Stimulated activated CD4-positive, alpha-beta T cell treated with anti-CD3 and anti-CD28 coated beads, Interleukin-1b, Interleukin-23, amount 100 ng/mL, for 48 hours (primary cell): ENCODE measurements at places on chromosomes 6 and 20.

- DNase-seq: no peak
Measured at GRCh38 chr6:35496841-35497570, at the start of gene TEAD3. Gene TEAD3, minus strand, starts transcription at chr6:35497079.

GRCh38 chr20:2469991-2470422, 582 bp downstream of the SNRPB start:
- peak; percentile 69 for DNase-seq

GRCh38 chr6:16851758-16852157, 90.5 kb upstream of the ATXN1 start:
- DNase-seq: no peak

DNA sequence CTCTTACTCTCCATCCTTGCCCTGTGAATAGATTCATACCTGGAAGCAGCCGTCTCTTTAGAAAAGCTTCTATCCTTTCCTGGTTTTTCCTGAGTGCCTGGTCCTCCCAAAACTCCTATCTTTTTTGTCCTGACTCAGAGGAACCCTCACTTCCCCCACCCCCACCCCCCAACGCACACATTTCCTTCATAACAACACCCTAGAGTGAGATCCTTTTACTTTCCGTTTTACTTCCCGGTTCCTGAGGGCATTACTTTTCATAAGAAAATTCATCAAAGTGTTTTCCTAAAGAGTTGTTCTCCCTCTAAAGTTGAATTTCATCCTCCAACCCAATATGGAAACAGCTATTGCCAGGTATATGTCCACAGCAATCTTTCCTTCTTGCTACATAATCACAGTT, 327.0 kb downstream of the NRN1 start:
- DNase-seq: no peak

DNA sequence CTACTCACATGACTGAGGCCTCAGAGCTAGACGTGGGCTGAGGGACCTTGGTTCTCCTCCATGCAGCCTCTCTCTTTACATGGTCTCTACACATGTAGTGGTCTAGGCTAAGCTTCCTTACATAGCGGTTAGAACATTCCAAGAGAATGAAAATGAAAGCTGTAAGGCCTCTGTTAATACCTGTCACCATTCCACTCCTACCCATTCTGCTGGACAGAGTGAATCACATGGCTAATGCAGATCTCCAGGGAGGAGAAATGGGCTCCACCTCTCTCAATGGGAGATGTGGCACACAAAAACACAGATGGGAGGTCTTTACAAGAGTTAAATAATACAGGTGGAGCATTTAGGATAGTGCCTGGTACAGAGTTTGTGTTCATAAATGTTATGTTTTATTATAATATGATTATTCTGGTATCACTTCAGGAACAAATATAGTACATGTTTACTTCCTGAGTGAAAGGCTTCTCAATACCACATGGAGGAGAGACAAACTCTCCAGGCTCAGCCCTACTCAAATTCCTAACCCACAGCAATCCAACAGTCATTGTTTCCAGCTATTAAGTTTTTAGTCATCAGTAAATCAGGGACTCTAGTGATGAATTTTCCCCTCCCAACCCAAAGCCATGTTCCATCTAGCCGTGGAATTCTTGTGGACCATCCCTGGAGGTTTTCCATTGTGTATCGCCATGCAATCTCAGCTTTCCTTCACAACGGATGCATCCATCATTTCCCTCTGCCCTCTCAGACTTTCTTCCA, 57.9 kb downstream of the ISM1 start:
- DNase-seq: no peak

DNA sequence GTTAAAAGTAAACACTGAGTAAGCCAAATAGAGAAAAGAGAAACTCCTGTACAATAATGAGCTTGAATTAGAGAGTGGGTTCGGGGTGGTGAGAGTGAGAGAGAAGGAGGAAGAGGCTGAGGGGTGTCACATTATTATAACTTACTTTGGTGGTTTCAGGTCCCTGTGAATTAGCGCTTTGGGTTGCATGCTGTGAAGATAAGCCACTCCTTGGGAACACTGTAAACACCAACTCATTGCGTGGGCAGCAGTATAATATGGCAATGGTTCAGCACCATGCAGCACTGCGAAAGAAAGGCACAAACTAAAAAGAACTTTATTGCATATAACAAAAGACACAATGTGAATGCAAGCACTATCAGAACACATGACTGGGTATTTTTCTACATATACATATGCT, 26.9 kb downstream of the MAP3K7 start:
- no peak for DNase-seq

DNA sequence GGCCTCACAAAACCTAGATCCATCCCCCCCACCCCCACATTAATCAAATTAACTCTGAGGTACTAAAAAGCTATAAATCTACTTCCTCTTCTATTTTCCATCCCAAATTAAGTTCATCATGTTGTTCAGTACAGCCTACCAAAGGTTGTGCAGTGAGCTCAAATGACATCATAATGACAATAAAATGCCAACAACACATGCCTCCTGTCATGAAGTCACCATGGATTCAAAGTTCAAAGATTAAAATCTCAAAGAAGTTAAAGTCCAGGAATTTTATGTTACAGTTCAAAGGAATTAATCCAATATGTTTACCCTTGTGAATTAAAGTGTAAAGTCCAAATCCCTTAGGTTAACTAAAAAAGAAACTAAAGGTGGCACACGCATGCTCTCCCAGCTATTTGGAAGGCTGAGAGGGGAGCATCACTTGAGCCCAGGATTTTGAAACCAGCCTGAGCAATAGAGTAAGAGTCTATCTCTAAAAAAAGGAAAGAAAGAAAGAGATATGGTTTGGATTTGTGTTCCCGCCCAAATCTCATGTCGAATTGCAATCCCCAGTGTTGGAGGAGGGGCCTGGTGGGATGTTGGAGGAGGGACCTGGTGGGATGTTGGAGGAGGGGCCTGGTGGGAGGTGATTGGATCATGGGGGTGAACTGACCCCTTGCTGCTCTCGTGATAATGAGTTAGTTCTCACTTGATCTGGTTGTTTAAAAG, 25.7 kb upstream of the SIRT5 start:
- no peak for DNase-seq

- DNase-seq: no peak
Measured at GRCh38 chr6:112636650-112637262, 289.6 kb downstream of the RFPL4B start.

- no peak for DNase-seq
Measured at GRCh38 chr6:105191351-105191750, 11.5 kb upstream of the POPDC3 start.

DNA sequence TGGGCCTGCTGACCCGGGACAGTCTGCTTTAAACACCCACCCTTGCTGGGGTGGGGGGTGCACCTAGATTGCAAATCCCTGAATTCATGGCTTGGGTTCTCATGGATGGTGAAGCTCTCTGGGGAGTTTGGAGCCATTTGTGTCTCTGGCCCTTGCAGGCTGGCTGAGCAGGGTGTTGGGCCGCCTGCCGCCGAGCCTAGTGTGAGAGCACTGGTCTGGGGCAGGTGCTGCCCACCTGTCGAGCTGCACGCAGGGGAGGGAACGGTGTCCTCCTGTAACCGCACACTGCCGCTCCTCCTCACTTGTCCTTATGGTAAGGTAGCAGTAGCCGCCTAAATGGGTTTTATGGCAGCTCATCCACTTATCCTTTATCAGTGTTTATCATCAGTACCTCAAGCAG, 143.9 kb downstream of the DTNBP1 start:
- DNase-seq: no peak

DNA sequence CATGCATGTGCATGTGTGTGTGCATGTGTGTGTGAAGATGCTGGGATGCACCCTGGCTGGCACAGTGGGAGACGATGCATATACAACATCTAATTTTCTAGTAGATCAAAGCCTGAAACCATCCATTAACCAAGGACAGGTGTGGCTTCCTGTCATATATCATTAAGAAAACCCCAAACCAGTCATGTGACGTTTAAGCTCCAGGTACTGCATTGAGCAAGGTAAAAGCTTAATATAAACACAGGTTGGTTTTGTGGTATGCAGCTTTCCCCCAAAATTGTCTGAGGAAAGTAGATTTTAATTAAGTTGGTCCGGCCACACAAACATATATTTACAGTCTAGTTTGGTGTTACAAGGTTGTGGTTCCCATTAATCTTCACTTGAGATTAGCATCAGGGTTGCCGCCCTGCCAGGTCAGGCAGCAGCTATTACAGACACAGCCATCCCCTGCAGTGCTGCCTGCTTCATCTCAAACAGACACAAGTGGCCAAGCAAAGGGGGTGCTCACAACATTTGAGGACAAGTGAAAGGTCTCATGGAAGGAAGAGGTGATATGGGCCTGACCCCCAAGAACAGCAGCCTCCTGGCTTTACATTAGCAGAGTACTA, 48.6 kb upstream of the NAA20 start:
- no peak for DNase-seq

DNA sequence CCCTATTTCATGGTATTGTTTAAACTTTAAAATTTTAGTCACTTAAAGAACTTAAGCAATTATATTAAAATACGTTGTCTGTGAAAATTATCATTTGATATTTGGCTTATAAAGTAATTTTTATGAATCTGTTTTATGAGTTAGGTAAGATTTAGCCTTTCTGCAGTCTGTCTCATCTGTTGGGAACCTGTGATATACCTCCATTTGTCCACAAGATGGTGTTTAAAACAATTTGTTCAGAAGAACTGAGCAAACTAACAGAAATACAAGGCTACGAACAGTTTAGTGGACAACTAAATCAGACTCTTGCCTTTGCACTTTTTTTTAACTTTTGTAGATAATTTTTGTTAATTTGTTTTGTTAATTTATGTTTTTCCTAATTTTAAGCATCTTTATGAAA, 92.4 kb downstream of the COL9A1 start:
- DNase-seq: no peak

- no peak for DNase-seq
Measured at GRCh38 chr6:79548304-79548703, 11.1 kb upstream of the LCA5 start.

DNA sequence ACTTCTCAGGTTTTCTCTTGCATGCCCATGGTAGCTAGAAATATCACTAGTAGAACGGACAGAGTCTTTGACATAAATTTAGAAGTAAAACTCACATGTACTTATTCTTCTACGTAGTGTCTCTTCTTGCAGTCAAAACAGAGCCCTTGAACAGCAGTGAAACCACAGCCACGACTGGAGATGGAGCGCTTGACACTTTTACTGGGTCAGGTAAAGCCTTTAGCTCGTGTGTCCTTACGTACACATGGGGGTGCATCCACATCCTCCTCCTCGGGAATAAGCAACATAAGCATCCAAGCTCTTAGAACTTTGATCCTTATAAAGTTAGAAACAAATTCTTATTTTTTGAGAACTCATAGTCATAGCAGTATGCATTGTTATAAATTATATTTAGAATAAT, 215.3 kb downstream of the EYA4 start:
- DNase-seq: no peak

DNA sequence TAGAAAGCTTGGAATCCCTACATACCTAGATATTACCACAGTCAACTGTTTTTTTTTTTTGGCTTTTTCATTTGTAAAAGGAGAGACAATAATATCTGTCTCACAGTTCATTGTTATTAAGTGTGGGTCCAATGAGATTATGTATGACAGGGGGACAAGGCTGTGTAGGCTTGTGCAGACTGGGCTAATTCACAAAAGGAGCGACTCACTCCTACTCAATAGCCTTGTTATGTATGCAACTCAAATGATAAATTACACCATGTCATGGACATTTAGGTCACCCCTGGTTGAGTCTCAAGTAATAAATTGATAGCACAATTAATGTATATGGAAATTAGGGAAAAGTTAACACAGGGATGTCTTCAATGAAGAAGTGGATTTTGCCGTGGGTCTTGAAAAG, 208.2 kb upstream of the MAP3K7 start:
- no peak for DNase-seq

DNA sequence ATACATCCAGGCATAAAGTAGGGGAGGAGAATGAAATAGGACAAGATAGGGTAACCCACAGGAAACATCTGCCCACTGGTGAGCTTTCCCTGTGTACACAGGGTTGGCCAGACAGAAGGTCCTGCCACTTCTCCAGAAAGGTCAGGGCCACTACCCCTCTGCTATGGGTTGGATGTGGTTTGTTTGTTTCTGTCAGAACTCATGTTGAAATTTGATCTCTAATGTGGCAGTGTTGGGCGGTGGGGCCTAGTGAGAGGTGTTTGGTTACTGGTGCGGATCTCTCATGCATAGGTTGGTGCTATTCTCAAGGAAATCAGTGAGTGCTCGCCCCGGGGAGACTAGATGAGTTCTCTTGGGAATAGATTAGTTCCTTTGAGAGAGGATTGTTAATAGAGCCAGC, 15.6 kb upstream of the MAS1 start:
- DNase-seq: no peak

DNA sequence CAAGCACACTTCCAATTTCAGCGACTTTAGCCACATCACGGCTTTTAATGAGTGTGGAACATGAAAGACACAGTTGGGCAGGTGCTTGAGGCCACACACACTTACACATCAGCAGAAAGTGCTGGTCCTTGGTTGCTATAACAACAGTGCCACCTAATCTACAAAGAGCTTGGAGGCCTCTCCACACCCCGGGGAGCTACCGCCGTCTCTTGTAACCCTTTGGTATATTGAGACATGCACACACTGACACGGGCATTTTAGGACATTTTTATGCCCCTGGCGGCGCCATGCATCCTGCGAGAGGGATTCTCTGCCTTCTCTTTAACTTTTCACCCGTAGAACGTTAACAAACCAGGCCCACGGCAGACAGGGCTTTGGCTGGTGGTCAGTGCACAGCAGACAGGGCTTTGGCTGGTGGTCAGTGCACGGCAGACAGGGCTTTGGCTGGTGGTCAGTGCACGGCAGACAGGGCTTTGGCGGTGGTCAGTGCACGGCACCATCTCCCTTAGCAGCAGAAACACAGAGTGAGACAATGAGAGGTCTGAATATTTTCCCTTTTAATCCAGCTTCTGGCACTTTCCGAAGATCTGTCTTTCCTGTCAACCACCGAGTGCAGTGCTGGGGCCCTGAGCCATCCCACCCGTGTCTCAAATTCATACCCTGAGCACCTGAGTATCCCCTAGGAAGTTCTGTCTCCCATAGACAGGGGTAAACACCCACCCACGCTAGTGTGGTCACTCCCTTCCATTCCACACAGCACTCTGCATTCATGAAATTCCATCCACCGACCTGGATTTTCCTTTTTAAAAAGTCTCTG, 116.6 kb upstream of the RPS6KA2 start:
- no peak for DNase-seq

DNA sequence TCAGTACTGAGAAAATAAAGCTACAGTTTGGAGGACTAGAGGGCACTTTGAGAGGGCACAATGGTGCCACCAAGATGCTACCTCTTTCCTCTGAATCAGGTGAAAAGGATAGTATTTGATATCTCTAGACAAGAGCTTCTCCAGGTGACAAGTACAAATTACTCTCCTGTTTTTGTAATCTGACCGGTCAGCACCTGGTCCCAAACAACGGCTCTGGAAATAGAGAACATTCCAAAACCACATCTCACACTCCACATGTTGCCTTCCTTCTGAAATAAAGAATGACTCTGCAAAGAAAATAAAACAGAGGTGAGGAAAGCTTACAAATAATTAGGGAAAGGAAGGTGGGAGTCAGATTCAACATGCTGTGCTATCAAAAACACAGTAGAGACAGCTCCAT, 51.3 kb upstream of the CITED2 start:
- no peak for DNase-seq

GRCh38 chr6:153087436-153087835, 43.6 kb downstream of the RGS17 start:
- no peak for DNase-seq
